CD4-positive, alpha-beta T cell treated with Interleukin-12 subunit alpha and Interleukin-12 subunit beta, for 1 hour (primary cell): ENCODE measurements at places on chromosomes 16 and 17.

DNA sequence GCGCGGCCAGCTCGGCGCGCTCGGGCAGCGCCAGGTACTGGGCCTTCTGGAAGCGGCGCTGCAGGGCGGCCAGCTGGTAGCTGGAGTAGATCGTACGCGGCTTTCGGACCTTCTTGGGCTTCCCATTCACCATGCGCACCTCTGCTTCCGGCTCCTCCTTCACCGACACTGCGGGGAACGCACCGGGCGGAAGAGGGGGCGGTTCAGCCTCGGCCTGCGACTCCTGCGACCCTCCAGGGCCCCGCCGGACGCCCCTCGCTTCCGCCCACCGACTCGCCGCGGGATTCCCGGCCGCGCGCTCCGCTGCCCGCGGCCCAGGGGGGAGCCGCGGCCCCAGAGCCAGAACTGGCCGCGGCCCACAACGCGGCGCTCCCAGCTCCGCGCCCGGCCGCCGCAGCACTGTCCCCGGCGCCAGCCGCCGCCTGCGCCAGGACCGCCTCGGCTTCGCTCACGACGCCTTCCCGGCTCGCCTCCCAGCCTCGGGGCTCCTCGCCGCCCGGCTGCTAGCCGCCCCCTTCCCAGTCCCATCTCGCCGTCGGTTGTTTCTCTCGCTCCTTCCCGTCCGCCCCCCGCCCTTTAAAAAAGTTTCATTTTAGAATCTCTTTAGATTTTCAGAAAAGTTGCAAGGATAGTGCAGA, 1.5 kb downstream of the DLX3 start:
- peak; percentile 29 for DNase-seq

DNA sequence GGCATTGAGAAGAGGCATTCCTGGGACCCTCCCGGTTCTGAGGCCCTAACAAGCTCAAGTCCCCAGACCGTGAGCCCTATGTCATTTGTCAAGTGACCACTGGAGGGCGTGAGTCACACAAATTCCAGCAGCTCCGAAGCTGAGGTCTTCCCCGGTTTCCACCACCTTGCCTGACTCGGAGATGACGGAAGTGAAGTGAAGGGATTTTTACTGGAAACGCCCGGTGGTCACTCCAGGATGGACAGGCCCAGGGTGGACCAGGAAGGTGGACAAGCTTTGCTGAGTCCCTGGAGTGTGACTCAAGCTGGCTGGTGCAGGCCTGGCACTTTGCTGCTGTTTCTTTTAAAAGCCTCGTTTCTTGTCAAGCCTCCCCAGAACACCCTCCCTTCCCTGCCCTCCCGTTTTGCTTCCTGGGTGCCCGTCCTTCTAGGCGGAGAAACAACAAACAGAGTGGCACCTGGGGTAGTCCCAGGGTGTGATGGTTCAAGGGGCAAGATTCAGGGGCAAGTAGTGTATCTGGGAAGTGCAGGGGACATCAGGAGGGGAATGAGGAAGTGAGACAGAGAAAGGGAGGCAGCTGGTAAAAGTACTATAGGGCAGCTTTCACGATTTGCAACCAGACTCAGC, 5.3 kb upstream of the NOS2 start:
- peak; percentile 86 for DNase-seq

GRCh38 chr16:49817754-49818507, 38.0 kb downstream of the ZNF423 start:
- DNase-seq, result no peak

- peak; percentile 16 for DNase-seq
Observed at GRCh38 chr16:12459391-12460063, 344.2 kb downstream of the CPPED1 start.

DNA sequence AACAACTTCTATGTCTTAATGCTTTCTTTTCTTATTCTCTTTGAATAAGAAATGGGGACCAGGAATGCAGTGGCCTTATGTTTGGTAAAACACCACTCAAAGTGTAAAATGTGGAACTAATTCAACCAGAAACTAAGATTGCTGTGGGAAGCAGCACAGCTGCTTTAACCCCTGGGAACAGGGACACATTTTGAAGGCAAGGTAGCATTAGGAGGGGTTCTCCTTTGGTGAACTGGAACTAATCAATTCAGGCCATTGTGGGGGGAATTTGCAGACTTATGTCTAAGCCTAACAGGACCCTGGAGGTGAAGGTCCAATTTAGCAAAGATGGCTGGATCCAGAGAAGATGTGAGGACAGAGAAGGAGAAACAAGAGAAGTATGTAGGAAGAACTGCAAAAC, 256.1 kb downstream of the ZFHX3 start:
- no peak for DNase-seq

GRCh38 chr17:56171186-56171959, 18.1 kb downstream of the ANKFN1 start:
- no peak for DNase-seq

- DNase-seq, result no peak
Observed at GRCh38 chr16:15611610-15612009, 31.3 kb downstream of the MARF1 start.

- no peak for DNase-seq
Observed at GRCh38 chr16:27217256-27217655, 13.9 kb downstream of the KDM8 start.

DNA sequence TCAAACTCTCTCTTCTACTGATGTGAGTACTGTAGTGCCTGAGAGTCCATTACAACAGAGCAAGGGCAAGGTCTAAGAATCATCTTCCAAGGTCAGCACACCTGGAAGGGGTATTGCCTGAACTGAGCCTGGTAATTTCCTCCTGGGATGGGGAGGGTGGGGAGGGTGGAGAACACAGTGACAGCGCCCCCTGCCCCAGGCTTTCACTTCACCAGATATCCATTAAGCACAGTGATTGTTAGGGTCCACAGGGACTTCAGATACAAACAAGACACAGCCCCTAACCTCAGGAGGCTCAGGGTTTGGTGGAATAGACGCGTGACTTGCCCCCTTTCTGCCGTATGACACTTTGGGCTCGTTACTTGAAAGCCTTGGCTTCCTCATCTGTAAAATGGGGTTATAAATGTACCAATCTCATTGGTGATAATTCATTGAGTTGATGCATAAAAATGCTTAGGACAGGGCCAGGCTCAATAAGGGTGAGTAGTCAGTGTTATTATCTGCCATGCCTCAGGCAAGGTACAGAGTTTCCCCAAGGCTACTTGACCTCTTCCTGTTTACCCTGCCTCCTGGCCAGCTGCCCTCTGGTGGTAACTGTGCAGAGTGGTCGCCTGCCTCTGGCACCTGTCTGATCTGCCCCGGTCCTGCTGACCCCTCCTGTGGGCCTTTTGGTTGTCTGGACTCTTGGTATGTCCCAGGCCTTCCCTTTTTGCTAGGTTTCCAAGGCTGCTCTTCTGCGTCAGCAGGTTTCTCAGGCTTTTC, 13.1 kb upstream of the BRD7 start:
- DNase-seq, result no peak

DNA sequence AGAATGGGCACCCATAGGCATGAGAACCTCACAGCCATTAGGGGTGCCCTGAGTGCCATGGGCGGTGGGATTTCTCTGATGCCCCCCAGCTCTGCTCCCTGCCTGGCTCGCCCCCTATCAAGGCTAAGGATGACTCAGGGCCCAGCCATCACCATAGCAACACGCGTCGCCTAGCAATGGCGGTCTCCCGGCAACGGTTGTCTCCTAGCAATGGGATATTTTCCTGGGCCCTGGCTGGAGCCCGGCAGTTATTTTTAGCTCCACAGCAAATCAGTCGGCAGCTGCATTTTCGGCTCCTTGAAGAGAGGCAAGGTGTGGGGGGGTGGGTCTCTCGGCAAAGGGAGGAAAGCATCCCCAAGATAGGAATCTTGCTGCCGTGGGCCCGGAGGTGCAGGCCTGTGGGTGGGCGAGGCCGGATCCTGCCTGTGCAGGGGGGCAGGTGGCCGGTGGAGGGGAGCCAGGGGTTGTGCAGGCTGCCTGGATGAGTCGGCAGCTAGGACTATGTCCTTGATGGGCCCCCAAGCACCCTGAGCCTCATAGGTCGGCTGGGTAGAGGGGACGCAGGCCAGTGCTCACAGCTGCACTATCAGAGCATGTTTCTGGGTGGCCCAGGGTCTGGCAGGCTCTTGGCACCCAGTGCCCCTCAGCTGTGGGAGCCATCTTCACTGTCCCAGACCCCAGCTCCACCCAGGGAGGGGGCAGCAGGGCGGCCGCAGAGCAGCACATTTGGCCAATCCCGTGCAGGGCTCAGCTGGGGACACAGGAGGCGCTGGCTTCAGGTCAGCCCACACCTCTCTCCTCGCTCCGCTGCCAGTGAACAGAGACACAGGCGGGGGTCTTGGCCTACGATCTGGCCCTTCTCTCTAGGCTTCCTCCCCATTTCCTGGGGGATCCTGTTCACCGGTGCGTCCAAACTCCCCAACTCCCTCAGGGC, 4.2 kb upstream of the FBXL16 start:
- no peak for DNase-seq

GRCh38 chr16:4936181-4936990, 562 bp downstream of the PPL start:
- DNase-seq, result no peak

- DNase-seq, result no peak
Observed at GRCh38 chr16:86653285-86654006, 75.1 kb downstream of the FOXL1 start.

GRCh38 chr17:3727041-3727440, 3.3 kb downstream of the HASPIN start:
- DNase-seq, result no peak
